KBM-7 (cell line): ENCODE measurements at places on chromosomes 1 and 21.

DNA sequence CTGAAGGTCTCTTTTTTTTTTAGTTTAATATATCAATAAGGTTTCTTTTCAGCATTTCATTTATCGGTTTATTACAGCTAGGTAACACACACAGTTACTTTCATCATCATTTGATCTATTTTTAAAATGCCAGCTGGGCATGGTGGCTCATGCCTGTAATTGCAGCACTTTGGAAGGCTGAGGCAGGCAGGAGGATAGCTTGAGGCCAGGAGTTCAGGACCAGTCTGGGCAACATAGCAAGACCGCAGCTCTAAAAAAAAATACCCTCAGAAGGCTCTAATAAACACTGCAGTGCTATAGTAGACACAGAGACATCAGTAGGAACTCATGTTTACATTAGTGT lies 48.5 kb upstream of the VAMP3 start:
- no peak for DNase-seq

DNA sequence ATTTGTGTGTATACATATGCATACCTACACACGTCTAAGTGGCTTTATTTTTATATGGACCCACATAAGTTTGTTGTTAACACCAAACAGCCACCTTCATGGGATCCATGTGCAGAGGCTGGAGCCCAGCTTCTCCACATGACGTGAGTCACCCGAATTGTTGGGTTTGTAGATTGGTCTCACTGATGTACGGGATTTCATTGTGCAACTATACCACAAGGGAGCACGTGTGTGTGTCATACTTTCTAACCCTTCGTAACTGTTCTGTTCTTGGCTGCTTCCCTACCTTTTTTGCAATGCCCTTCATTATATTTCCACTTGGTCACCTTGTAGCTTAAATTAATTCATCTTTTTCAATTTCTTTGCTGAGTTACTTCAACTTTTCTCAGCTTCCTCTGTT lies 21.0 kb downstream of the SPRTN start:
- DNase-seq: no peak

DNA sequence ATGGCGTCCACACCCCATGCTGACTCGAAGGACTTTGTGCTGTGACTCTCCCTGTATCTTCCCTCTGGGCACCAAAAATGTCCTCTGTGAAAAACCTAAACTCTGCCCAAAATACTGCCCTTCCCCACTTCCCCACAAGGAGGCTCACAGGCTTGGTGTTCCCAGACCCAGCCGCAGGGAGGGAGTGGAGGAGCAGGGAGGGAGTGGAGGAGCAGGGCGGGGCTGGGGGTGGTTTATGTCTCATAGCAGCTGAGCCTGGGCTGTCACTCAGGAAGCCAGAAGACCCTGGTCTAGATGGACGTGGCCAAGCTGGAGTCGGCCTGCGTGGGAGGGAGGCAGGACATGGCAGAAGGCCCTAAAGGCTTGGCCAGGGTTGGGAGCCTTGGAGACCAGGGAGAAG lies 461.7 kb downstream of the PTPRU start:
- DNase-seq: peak; percentile 38

GRCh38 chr1:24465638-24466037 lies 37.0 kb upstream of the RCAN3 start:
- DNase-seq: no peak

GRCh38 chr1:167431261-167431908 lies 86.9 kb downstream of the CD247 start:
- no peak for DNase-seq
